GM19239 (cell line): ENCODE measurements at places on chromosomes 1 and 21.

DNA sequence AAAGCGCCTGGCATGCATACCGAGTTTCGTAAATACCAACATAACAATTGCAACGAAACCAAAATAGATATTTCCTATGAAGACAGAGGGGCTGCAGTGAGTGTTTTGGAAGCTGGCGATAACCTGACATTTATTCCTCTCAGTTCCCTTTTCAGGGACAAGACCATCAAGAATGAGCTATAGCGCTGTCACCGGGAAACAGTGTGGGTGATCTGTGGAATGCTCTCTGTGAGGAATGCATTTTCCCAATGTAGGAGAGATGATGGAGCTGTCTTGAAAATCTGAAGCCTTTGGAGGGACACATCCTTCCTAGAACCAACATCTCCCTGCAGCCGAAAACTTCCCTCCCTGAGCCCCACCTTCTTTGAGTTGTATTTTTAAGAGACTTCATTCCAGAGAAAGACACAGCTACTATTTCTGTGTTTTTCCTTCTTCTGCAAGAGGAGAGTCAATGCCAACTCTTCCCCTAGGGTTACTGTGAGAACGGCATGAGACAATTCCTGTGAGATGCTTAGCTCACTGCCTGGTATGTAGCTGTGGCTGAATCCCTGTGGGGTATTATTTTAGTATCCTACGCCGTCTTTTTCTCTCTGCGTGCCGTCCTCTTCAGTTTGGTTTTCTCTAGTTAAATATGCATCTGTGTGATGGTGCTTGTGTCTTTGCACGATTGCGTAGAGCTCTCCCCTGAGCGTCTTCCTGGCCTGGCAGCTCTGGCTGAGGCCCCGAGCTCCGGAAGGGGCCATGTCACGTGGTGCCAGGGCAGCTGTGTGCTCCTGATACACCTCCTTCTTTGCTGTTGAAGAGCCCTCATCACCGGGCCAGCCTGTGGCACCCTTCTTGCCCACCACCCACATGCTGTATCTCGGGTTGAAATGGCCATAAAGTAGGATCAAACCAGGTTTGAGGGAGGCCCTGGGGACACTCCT, 45.2 kb downstream of the AJAP1 start:
- no peak for DNase-seq

- no peak for DNase-seq
These were observed 2.6 kb downstream of the PABPC4 start for GRCh38 chr1:39573736-39574624.

DNA sequence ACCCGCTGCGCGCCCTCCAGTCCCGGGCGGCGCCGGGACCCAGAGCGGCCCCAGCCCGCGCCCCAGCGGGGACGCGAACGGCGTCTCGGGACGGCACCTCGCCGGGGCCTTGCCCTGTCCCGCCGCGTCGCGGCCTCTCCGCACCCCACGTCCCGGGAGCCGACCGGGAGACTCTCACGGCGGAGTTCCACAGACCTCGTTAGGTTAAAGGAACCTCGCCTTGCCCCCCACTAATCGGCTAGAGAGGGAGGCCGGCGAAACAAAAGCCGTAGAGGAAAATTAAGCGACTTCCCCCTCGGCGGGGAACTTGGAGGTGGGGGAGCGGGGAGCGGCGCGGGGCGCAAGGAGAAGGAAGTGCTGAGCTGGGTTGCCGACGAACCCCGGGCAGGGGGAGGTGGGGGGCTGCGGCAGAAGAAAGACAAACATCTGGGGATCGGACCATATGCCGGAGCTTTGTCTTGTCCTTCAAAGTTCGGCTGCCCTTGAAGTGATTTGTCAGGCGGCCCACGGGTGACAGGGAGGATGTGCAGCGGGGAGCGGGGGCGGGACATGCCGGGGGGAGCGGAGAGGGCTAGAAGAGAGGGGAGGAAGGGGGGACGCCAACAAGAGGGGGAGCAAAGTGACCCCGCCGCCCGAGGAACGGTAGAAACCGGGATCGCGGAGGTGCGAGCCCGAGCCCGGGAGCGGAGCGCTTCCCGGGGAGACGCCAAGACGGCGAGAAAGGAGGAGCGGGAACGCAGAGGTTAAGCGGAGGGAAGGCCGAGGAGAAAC, 120.0 kb upstream of the RRP15 start:
- DNase-seq, result no peak

DNA sequence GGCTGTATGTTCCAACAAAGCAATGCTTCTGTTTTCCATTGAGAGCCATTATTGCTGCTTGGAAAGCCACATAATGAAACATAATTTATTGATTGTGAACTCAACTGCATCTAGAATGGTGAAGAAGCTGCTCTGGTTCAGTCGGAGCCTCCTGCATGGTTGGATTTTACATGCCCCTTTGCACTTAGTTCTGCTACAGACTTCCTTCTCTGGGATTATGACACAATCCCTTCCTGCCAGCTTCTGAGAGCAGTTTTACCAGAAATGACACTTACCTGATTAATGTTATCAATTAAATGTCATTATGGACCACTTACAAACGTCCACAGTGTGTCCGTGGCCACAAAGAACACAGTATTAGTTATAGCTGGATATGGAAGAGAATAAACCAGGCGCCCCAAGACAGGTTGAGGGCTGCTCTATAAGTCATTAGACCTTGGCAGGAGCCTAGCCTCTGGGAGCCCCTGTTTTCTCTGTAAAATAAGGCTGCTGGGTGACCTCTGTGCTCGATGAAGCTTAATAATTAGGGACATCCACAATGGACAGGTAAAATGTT, 7.0 kb upstream of the CD58 start:
- DNase-seq, result no peak

- DNase-seq, result no peak
These were observed 44.3 kb downstream of the SCCPDH start for GRCh38 chr1:246768403-246769020.

DNA sequence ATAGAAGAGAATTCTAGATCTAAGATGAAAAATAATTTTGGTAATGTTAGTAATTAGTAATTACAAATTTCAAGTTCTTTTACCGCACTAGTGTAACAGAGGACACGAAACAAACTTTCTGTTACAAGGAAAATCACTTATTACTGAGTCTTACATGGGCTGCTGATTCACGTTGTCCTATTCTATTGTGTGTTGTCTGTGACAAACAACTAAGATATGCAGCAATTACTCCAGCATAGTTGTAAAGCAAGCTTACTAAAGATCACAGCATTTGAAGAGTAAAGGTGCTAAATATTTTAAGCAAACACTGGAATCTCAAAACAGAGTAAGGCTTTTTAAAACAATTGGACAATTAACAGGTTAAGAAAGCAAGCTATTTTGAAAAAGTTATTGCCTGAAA, 502.3 kb downstream of the KCNT2 start:
- DNase-seq, result no peak

- DNase-seq, result no peak
These were observed 90.9 kb downstream of the LRRC8C start for GRCh38 chr1:89723863-89724262.

- peak; percentile 41 for DNase-seq
These were observed 666 bp downstream of the PAFAH2 start for GRCh38 chr1:25996966-25997827.

- no peak for DNase-seq
These were observed 27.9 kb upstream of the COL24A1 start for GRCh38 chr1:86184426-86184825.

- DNase-seq, result no peak
These were observed 112.5 kb upstream of the F3 start for GRCh38 chr1:94654031-94654430.

DNA sequence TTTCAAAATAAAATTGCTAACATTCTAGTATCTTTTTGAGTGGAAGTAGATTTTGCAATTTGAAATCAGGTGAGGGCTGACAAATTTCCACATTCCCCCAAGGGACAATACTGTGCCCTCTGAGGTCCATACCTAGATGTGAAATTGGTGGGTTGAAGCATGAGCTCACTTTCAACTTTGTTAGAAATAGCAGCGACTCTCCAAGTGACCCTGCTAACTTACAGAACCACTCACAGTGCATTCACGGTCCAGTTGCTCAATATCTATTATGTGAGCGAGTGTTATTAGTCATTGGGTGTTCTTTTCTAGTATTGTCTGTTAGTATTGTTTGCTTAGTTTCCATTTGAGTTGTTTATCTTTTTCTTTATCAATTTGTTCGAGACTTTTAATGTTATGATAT, 53.6 kb upstream of the ASB17 start:
- DNase-seq, result peak; percentile 16

DNA sequence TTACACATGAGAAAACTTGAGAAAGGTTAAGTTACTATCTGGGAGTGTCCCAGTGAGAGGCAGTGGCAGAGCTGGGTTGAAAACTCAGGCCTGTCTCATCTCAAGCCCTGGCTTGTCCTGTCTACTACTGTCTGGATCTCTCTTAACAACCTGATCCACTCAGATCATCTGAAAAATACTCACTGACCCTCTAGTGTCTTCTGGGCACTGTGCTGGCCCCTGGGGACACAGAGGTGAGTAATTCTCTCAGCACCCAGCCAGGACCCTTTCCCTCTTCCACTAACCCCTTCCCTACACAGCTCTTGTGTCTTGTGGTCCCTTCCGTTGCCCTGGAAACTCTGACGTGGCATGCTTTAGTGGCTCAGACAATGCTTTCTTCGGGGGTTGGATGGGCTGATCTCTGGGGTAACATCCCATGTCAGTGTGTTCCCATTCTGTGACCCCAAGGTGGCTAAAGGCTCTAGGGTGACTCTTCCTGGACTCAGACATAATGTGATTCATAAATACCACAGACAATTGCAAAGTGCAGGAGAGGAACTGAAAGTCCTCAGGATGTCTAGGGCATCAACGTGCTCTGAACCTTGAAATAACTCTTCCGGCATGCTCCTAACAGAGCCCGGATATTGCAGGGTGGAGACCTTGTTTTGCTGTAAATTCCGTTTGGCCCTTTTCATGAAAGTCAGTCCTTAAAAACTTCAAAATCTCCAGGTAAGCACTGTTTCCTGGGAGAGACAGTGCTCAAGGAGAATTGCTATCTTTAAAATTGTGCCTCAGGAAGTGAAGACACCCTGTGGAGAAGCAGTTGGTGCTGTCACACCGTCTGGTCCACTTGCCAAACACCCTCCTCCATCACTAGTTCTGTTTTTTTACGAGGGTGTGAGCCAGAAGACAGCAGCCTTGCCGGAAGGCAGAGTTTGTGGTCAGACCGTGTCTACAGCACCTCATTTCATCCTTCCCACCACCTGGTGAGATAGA, 4.0 kb downstream of the SHISAL2A start:
- peak; percentile 67 for DNase-seq

GRCh38 chr1:151995774-151996173, 2.1 kb upstream of the S100A10 start:
- no peak for DNase-seq

- no peak for DNase-seq
These were observed 74.2 kb downstream of the ST3GAL3 start for GRCh38 chr1:43781574-43781973.

GRCh38 chr1:219553934-219554502, 58.9 kb downstream of the ZC3H11B start:
- DNase-seq, result no peak

DNA sequence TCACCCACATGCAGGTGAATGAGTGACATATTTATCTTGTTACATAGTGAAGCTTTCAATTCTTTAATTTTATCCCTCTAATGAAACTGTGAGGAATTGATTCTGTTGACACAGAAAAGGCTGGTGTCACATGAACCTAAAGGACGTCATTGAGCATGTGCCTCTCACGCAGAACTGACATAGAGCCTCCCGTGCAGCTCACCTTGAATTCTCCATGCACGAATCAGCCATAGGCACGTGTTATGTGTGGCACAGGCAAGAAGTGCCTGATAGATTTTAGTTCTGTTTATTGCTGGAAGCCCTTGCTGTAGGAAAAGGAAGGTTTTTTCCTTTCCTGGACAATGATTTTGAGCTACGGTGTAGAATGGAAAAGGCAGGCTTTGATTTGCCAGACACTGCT, 11.3 kb downstream of the ADARB1 start:
- DNase-seq, result no peak

GRCh38 chr1:12556957-12557935, 60.8 kb downstream of the DHRS3 start:
- DNase-seq, result no peak

GRCh38 chr1:185449378-185450059, 132.5 kb upstream of the IVNS1ABP start:
- no peak for DNase-seq

GRCh38 chr1:56331892-56332567, 247.3 kb downstream of the PLPP3 start:
- DNase-seq, result no peak

DNA sequence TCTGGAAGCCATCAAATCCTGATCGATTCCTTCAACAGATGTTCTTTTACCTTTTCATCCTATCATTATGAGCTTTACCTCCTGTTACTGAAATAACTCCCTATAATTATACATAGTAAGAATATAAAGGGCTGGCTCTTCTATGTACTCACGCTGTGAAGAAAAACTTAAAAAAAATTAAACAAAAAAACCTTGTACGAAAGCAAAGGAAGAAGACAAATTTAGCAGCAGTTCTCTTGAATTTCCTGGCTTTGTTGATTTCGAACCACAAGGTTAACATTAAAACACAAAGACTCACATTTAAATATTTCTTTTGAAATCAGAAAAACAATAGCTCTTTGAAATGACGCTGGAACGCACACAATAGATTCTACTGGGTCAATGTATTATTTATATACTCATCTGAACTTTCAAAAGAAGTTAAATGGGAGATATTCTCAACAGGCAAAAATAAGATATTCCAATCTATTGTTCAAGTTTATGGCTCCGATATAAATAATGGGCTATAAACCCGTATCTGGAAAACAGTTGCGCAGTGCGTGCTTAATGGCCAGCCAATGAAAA, 13.6 kb upstream of the SPEN start:
- no peak for DNase-seq

- DNase-seq, result no peak
These were observed 120.0 kb upstream of the ZNF644 start for GRCh38 chr1:91141858-91142257.

DNA sequence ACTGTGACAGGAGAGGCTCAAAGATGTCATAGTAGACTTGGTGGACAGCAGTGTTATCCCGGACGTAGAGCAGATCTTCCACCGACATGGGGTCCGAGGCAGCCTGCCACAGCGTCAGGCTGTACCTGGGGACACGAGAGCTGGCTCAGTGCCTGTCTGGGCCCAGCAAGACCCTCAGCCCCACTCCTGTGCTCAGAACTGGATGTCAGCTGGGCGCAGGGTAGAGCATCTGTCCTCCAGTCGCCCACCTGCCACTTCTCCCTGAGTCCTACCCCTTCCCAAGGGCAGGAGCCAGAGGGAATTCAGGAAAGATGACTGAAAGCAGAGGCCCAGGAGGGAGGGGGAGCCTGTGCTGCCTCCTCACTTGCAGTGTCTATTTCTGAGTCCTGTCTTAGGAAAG, 11.7 kb downstream of the FAM151A start:
- DNase-seq, result no peak

DNA sequence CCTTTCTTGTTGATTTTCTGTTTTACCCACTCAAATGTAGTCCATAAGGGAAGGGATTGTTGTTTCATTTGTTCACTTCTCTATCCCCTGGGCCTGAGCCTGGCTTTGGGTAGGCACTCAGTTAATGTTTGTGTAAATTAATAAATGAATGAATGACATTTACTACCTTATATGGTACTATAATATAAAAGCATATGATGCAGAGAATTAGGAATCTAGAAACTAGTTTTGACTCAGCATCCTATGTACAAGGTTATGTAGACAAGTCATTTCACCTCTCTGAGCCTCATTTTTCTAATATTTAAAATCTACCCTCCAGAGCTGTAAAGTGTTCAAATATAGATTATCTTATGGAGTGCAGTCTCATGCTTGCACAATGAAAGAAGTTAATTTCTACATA, 68.9 kb upstream of the S1PR1 start:
- no peak for DNase-seq
